ENCODE measurements at places on chromosomes 12 and 14. TPM values are rescaled to one million over a fixed set of nuclear protein-coding genes. Genes with fewer than 3 reads are reported as not detected.

GRCh38 chr12:111766608-111767361 is at the start of gene ALDH2:
TSS of gene ALDH2 (plus strand) at chr12:111766933. CDS start at chr12:111766983, 50 bp downstream.
- peak; percentile 99 for DNase-seq

DNA sequence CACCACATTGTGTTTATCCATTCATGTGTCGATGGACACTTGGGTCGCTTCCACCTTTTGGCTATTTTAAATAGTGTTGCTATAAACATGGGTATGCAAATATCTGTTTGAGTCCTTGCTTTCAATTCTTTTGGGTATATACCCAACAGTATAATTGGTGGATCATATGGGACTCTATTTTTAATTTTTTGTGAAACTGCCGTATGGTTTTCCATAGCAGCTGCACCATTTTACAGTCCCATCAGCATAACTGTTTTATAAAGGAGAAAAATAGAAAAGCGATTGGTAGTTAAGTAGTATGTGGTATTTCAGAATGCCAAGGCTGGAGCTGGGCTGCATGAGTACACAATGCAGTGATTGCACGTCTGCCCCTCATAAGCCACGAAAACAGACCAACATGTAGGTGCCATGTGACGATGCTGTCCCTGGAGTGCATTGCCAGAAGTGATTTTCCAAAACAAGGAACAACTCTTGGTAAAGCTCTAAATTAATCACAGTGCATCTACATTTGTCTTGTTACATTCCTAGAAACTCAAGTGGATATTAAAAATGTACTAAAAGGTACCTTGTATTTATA is 83.5 kb downstream of the C12orf75 start:
- DNase-seq: no peak

DNA sequence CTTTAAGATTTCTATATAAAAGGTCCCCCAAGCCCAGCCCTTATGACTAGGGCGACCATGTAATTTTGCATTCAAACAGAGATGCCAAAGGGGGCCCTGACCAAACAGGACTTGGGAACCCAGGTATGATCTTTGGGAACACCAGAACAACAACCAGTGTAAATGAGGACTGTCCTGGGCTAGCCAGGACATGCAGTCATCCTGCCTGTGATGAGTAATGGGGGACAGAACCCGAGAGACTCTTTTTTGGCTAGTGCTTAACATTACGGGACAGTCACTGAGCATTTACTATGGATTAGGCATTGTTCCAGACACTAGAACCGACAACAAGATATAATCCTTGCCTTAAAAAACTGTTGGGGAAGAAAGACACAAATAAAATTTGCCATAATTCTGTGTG is 337.3 kb downstream of the CACNA1C start:
- DNase-seq: no peak

GRCh38 chr14:106493962-106494823 is 967.8 kb downstream of the TMEM121 start:
- DNase-seq: no peak

DNA sequence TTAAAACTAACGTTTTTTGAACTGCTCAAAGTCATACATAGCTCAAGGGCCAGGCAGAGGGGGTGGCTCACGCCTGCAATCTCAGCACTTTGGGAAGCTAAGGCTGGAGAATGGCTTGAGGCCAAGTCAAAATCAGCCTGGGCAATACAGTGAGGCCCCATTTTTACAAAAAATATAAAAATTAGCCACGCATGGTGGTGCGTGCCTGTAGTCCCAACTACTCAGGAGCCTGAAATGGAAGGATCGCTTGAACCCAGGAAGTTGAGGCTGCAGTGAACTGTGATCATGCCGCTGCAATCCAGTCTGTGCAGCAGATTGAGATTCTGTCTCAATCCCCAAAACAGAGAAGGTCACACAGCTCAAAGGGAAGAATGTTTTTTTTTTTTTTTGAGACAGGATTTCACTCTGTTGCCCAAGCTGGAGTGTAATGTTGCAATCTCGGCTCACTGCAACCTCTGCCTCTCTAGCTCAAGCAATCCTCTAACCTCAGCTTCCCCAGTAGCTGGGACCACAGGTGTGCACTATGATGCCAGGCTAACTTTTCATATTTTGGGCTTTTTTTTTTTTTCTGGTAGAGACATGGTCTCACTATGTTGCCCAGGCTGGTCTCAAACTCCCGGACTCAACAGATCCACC is 2.9 kb downstream of the RBM23 start:
- no peak for DNase-seq

DNA sequence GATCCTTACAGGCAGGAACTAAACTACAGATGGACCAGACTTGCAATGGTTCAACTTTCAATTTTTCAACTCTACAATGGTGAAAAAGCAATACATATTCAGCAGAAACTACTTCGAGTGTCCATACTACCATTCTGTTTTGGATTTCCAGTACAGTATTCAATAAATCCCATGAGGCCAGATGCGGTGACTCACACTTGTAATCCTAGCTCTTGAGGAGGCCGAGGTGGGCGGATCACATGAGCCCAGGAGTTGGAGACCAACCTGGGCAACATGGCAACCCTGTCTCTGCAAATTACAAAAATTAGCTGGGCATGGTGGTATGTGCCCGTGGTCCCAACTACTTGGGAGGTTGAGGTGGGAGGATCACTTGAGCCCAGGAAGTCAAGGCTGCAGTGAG is 336.1 kb downstream of the MED13L start:
- no peak for DNase-seq

GRCh38 chr12:19052689-19053088 is 76.8 kb upstream of the PLEKHA5 start:
- no peak for DNase-seq

- peak; percentile 43 for DNase-seq
Observed at GRCh38 chr12:108729612-108730364, 1.5 kb downstream of the CORO1C start.

DNA sequence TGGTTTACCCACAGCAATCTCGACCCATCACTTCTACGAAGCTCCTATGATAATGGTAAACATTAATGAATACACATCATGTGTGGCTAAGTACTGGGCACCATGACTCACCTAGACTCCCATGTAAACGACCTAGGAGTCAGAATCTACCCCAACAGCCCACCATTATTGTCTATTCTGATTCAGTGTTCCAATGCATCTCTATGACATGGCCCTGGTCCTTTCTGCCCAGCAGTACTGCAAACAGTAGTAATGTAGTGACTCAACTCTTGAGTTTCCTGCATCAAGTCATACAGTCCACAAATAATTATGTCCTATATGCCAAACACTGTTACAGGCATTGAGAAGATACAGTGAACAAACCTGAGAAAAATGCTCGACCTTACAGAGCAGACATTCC is 14.6 kb downstream of the GTF2A1 start:
- DNase-seq: no peak

- DNase-seq: no peak
Observed at GRCh38 chr14:64818151-64818550, 61.6 kb downstream of the SPTB start.

DNA sequence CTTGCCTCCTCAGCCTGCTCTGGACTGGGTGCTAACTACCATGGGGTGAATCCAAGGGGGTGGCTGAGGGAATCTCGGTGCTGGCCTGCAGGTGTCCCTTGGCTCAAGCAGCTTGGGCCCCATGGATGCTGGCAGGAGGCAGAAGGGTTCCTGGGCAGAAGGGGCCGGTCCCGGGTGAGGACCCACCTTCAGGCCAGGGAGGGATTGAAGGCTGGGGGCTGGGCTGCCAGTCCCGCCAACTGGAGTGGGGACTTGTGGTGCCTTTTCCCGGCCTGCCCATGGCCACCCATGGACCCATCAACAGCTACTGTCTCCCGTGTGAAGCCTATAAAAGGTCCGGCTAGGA is 550.1 kb downstream of the SLC6A15 start:
- DNase-seq: no peak

DNA sequence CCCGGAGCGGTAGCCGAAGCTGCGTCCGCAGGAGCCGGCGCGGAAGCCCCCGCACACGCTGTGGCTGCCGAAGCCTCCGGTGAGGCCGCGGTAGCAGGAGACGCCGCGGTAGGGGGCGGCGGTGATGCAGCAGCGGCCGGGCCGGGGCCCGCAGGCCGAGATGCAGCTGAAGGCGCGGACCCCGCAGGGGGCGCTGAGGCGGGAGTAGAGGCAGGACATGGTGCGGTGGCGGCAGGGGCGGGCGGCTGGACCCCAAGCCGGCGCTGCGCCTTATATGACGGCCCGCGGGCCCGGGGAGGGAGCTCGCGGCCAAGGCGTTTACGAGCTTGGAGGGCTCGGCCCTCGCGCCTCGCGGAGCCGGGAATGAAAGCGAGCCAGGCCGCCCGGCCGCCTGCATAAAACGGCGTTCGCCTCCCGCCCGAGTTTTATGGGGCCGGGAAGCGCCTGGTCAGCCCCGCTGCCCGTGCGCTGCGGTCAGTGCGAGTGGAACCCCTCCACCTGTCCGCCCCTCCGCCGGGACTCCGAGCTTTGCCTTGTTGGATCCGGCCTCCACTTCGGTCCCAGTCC is 16.0 kb upstream of the KRT86 start:
- DNase-seq: peak; percentile 82

DNA sequence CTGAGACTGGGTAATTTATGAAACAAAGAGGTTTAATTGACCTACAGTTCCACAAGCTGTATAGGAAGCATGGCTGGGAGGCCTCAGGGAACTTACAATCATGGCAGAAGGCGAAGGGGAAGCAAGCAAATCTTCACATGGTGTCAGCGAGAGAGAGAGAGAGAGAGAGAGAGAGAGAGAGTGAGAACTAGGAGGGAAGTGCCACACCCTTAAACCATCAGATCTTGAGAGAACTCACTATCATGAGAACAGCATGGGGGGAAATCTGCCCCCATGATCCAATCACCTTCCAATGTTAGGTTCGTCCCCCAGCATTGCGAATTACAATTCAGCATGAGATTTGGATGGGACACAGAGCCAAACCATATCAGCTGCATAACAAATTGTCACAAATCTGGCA is 96.7 kb downstream of the CHST11 start:
- no peak for DNase-seq

DNA sequence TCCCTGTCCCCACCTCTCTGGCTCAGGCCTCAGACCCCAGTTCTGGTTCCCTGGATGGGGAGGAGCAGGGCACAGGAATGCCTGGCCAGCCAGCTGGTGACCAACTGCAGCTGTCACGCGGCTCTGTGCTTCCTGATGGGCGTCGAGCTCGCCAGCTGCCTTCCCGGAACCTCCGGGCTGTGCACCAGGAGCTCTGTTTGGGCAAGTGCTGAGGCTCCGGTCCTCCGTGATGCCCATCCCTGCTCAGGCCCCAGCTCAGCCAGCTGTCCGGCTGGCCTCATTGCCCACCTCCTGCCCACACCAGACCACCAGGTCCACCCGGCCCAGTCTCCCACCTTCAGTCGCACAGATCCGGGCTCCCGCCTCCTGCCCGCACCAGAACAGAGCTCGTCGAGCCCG is 4.8 kb downstream of the IFFO1 start:
- no peak for DNase-seq

DNA sequence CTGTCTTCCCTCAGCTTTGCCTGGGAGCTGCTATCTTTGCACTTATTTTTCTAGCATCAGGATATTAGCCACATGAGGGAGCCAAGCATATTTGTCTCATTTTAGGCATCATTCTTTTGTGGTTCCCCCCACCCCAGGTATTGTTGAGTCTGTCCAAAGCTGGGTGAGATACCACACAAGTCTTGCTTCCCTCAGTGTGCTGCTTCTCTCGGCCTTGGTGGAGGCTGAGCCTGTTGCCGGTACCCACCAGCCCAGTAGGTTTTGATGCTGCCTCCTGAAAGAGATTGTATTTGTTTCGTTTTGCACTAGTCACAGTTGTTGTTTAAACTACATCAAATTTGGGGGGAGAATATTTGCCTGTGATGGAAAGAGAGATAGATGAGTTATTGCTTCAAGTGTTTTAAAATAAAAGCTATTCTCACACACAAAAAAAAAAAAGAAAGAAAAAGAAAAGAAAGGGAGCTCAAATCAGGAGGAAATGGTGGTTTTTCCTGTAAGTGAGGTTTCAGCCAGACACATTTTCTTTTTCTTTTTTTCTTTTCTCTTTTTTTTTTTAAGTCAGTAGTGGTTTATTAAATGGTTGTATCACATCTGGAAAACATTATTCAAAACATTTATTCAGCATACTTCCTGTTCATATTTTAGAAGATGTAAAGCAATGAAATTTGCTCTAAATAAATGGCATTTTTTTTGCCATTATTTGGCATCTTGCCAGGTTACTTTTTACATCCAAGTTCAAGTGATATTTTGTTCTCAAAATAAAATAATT is 58.5 kb downstream of the SLC4A8 start:
- no peak for DNase-seq

GRCh38 chr14:25001601-25002000 is 48.3 kb downstream of the STXBP6 start:
- DNase-seq: no peak

DNA sequence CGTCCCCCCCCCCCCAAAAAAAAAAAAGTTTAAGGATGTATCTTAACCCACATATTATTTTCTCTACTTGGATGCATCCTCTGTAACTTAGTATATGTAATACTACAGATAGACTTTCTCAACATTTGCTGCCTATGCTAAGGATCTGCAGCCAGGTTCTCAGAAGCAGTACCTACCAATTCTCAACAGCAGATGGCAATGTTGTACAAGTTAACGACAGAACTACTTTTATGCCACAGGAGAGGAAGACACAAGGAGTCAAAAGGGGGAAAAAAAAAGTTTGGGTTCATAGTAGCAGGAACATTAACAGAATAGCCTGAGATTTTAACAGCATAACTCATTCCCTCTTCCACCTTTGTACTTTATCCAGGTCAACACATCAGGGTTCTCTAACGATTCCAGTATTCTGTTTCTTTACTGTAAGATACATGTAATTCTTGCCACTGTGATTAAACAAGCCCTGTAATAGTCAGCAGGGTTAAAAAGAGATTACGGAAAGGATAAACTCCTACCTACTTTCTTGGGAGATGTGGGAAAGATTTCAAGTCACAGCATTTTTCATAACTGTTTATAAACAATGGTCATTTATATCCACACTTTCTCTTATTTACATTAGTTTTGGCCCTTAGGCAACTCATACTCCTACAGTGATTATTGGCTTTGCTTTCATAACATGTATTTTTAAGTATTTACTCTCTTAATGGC is 5.7 kb upstream of the NEK9 start:
- DNase-seq: peak; percentile 50

DNA sequence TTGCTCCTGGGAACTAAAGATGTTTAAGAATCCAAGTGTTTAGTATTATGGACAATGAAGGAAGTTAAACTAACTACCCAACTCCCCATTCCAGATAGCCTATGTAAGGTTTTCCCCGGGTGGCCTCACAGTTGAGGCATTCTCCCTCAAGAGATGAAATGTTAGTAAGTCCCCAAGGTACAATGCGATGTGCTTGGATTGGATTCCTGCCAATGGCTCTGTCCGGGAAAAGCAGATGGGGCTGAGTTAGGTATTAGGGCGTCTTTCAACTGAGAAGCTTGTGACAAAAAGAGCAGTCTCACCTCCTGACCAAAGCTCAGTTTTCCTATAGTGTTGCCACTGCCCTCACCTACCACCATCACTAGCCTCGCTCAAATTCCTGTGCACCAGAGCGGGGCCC is 64.8 kb upstream of the E2F7 start:
- no peak for DNase-seq

SAMD15 gene
- polyA plus RNA-seq: 1.7 TPM

PROX2 gene
- not detected for polyA plus RNA-seq

SMIM41 gene
- not detected for polyA plus RNA-seq

GZMB gene
- not detected for polyA plus RNA-seq

SLC41A2 gene
- 3.1 TPM for polyA plus RNA-seq

MAP3K9 gene
- polyA plus RNA-seq: 2.0 TPM

NOVA1 gene
- 0.32 TPM for polyA plus RNA-seq

GARIN6 gene
- not detected for polyA plus RNA-seq

Data from SK-N-SH (cell line).